ENCODE measurements at places on chromosomes 5 and 9.

DNA sequence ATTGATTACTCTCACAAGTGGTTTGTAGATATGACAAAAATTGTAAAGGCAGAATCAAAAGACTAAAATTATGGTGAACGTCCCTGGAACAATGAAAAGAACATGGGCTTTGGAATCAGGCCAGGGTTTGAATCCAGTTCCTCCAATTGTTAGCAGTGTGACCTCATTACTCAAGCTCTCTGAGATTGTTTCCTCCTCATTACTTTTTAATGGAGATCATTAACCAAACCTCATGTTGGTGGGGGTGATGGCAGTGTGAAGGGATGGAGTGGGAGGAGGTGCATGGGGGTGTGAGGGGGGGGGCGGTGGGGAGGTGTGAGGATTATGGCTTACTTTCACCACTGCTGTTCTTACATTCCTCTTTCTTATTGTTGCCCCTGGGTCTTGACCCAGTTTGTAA lies 44.1 kb upstream of the FOXE1 start:
- DNase-seq, result no peak

- no peak for DNase-seq
Measured at GRCh38 chr9:93091453-93092081, 4.5 kb upstream of the CARD19 start.

DNA sequence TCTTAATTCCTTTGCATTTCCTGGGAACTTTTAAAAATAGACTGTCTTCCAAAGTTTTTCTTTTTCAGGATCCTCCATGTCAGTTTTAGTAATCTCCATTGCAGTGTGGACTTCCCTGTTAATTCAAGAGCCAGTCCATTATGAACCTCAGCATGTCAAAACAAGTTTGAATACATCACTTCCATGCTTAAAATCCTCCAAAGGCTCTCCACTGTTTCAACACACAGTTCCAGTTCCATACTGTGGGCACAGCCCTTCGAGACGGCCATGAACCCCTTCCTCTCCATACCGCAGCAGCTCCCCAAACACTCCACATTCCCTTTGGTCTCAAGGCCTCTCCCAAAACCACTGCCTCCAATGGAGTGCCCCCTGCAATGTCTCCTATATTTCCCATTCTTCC lies 19.5 kb downstream of the LIFR start:
- DNase-seq, result no peak

DNA sequence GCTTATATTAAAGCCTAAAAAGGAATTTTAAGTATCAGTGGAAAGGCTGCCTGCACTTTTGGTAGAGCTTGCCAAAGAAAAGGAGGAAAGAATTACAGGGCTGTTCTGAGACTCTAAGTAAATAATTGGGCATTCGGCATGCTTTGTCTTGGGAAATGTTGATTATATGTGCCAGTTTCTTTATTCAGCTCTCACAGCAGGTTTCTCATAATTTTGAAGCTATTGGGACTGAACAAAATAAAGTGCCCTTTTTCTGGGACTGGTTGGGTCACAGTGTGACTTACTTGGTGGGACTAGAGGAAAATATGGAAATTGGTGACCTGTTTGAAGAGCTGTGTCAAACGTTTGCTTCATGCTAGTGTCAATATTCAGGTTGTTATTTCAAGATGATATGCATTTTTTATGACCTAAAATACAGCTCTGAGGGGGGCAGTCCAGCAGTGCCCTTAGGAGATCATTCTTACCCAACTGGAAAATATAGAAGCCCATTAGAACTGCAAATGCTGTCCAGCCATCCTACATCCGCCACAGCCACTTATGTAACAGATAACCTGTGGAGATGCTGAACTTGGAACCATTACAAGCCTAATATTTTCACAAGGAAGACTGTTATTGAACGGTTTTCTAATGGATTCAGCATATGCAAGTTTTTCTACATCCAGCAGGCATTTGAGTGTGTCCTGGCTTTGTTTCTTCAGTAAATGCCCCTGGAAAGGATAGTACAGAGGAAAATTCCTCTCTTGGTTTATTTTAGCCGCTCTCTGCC lies 122.4 kb downstream of the SNCAIP start:
- DNase-seq, result no peak

GRCh38 chr5:123671042-123671441 lies 159.1 kb downstream of the CSNK1G3 start:
- no peak for DNase-seq

- no peak for DNase-seq
Measured at GRCh38 chr5:72836810-72837209, 20.3 kb downstream of the TNPO1 start.

GRCh38 chr9:108049026-108049607 lies 559.5 kb upstream of the KLF4 start:
- no peak for DNase-seq

GRCh38 chr5:1831677-1832313 lies 30.6 kb downstream of the NDUFS6 start:
- no peak for DNase-seq

DNA sequence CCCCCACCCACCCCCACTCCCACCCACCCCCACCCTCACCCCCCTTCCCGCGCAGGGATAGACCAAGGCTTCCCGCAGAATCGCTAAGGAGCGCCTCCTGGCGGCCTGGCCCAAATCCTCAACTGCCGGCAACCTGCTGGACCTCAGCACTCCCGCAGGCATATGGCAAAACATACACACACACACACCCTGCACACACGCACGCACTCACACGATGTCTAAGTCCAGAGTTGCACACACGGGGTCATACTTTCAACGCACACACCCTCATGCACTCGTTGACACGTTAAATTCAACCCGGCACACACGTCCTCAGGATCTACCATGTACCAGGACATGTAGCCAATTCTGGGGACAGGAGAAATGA lies 1.7 kb downstream of the CPLX2 start:
- peak; percentile 33 for DNase-seq

DNA sequence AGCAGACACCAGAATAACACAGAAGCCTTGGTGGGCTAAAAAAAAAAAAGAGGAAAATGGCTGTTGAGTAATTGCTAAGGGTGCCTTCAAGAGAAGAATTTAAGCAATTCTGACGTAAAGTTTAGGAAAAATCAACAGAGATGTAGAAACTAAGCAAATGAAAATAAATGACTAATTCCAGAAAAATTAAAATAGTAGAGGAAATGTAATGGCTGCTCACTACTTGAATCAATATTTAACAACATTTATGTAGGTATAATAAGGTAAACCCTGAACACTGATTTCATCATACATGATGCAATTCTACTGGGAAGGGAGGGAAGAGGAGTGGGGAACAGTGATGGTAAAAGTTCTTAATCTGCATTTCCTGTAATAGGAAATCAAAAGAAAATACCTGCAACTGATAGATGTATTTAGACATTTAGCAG lies 41.4 kb downstream of the PUM3 start:
- no peak for DNase-seq

GRCh38 chr5:61623401-61624069 lies 291.5 kb downstream of the ZSWIM6 start:
- no peak for DNase-seq

- no peak for DNase-seq
Measured at GRCh38 chr5:172076761-172077244, 70.4 kb upstream of the FBXW11 start.

All from NCI-H510A (cell line).